ENCODE measurements at places on chromosomes 6 and 20.

DNA sequence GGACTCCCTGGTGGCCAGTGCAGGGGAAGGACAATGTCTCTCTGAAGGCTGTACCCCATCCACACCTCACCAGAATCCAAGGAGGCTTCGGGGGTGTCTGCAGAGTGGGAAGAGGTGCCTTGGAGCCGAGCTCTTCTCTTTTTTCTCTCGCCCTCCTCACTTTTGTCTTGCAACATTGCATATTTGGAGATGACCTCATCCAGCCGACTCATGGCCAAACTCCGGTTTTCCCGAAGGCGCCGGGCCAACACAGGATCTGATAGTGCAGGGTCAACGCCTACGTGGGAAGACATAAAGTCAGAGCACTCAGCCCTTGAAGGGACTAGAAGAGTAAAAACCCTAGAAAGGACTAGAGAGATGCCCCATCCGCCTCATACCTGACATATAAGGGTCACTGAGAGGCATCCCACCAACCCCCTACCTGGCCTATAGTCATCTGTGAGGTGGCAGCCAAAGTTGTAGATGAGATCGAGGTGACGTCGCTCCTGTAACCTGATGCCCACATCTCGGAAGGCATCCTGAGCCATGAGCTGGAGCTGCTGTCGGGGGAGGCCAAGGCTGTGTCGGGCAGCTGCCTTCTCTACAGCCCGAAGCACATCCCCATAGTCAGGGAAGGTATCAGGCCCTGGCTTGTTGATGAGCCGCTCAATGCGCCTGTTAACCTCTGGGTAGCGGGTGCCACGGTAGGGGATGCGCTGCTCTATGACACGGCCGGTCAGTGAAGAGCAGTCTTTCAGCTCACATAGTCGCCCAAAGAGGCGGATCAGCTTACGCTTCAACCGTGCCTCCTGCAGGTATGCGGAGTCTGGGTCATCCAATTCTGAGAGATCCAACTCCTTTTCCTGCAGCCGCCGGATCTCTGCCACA, 3.0 kb upstream of the ZBTB22 start:
- DNase-seq: peak; percentile 76

DNA sequence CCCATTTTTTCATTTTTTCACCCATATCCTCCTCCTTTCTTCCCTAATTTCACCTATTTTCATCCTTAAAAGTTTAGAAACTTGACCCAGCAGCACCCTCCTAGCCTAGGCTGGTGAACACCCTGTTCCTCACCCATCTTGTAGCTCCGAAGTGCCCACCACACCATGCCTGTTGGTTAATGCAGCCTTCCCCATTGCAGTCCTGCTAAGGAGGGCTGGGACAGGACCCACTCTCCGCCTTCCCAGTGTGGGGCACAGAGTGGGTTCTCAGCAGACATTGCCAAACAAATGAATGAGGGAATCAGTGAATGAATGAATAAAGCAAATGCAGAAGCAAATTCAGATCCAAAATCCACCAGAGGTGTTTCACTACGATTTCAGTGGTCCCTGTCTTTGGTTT, 45.7 kb downstream of the CTCFL start:
- no peak for DNase-seq

- no peak for DNase-seq
These were observed 47.6 kb downstream of the AGPAT4 start for GRCh38 chr6:161226009-161226964.

DNA sequence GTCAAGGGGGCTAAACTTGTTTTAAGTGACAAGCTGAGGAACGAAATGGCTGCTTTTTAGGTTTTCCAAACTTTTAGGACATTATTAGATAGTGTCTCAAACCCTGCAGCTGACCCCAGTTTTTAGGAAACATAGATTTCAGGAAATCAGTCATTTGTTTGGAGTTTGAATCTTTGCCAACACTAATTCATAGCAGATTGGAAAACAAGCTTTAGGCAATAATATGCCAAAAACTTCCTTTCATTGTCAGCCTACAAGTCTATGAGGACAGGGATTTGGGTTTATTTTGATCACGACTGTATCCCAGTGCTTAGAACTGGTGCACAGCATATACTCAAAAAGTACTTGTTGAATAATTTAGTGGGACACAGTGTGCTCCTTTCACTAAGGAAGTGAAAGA, 123.2 kb downstream of the TINAG start:
- no peak for DNase-seq

- DNase-seq: no peak
These were observed 1.2 kb downstream of the SNTA1 start for GRCh38 chr20:33442136-33443005.

Data from foreskin keratinocyte (primary cell).